Activated gamma-delta T cell treated with anti-CD3 and anti-CD28 coated beads, Interleukin-2, amount 50 U/mL, for 16 hours (primary cell): ENCODE measurements at places on chromosomes 3 and 15.

- DNase-seq = no peak
Measured at GRCh38 chr3:8656240-8656639, 11.6 kb upstream of the SSUH2 start.

DNA sequence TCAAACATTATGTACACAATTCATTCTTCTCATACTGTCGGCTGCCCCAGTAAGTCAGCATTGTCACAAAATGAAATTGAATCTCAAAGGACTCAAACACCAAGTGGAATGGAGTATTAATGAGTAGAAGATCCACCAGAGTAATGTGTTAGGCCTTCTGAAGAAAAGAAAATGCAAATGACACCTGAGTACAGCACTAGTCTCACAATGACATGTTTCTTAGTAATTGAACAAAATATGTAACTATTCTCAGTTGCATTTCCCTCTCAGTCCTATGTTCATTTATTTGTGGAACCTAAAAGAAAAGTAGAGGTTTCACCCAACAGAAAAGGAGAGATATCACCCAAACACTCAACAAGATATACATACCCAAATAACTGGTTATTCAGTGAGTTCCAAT lies 283.9 kb upstream of the THBS1 start:
- no peak for DNase-seq

DNA sequence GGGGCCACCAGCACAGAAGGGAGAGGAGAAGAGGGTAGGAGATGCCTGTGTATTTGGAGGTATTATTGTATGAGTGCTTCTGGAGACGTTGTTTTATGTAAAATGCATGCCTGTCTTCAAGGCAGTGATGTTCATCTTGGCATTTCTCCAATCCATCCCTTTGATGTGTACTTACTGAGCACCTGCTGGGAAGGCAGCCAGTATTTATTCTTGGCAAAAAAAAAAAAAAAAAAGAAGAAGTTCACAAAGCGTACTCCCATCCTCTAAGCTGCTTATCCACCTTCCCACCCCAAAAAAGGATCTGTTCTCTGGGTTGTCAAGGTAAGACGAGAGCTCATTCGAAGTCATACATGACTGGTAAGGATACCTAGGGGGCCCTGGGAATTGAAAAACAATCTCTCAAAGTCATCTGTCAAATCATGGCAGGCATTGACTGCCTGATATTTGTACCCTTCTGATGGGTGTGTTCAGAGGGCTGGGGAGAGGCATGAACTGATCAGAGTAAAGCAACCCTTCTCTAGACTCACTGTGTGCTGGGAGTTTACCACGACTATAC lies 30.0 kb upstream of the SLC6A1 start:
- DNase-seq = no peak

DNA sequence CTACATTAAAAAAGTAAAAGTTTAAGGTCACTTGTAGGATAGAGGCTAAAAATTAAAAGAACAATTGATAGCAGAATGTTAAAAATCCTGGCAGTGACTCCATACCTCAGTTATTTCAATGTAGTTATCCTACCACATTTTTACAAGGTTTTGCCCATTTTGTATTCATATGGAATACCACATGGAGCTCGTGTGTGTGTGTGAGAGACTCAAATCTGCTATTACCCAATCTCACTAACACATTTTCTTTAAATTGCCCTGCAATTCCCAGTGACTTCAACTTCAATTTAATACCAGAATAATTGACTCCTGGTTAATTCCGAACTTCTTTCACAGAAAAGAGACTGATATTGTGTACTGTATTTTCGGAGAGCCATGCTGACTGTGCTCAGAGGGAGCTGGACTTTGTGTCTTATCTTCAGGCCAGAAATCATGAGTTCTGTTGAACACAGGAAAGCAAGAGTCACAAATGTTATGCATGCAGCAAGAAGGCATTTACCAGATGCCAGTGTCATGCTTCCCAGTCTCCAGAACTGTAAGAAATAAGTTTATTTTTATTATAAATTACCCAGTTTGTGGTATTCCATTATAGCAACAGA lies 529.0 kb upstream of the NECTIN3 start:
- no peak for DNase-seq

DNA sequence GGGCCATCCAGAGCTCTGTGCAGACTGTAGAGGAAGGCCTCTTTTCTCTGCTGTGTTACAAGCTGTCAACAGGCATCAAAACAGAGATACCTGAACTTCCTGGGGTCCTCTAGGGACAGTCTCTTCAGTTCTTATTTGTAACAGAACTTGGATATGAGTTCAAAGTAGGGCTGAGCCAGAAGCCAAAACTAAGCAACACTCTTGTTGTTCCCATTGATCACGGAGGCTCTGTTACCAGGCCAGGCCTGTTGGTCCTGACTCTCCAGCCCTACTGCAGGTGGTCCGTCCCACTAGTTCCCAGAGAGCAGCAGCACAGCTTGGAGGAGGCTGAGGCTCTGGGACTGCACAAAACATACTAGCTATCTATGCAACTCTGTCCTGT lies 13.1 kb upstream of the AHSG start:
- DNase-seq = no peak

GRCh38 chr3:194466761-194467356 lies 19.9 kb downstream of the ATP13A3 start:
- no peak for DNase-seq

DNA sequence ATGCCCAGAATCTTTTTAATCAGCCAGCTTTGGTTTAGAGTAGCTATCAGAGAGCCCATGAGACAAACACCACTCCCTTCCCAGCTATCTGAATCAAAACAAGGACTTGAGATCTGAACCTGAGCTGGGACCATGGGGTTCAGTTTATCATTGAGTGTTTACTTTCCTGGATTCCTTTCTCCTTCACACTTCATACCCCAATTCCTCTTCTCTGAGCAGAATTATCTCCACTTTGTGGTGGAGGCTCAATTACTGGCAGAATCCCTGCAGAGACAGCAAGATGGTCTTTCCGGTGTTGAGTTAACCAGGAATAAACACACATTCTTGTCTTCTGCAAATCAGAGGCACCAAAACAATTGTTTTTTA lies 102.4 kb downstream of the RPL22L1 start:
- DNase-seq = no peak

DNA sequence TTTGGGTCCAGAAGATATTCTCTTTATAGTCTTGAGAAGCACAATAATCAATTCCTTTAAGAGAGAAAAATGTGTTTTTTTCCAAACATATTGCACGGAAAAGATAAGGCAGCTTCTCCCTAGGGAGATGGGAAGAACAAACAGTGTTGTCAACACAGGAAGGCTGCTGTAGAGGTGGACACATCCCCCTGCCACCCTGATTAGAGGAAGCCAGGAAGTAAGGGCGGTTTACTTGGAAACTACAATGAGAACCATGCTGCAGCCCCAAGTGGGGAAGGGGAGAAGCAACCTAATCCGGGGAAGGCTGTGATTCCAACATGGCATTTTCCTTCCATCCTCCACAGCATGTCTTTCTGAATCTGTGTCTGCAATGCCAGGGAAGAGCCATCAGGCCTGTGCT lies 256.9 kb upstream of the TGFBR2 start:
- no peak for DNase-seq
